Trophoblast cell (in vitro differentiated cells and primary cell): ENCODE measurements at places on chromosomes 4 and X.

DNA sequence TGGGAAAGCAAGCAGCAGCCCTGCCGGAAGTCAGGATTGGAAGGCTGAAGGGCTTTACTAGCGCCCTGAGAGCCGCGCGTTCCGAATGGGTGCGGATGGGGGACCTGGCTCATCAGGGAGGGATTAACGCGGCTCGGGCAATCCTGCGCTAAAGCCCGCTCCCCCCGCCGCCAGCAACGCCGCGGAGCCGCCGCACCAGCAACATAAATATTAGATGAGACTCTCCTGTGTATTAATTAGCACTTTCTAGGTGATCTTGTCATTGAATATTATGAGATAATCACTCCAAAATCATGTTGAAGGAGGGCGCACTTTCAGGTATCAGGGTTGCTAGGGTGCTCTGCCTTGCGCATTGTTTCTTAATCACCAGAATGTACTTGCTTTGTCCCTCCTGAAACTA, 357.2 kb upstream of the FAM241A start:
- H3K27ac ChIP-seq = no peak overlapping the region
- no peak overlapping the region for H3K4me3 ChIP-seq
- no peaks in the 10 kb centered on the region for H3K27me3 ChIP-seq
- DNase-seq = no peak
- H3K4me1 ChIP-seq = peaks cover 3% of the 10 kb centered on the region

DNA sequence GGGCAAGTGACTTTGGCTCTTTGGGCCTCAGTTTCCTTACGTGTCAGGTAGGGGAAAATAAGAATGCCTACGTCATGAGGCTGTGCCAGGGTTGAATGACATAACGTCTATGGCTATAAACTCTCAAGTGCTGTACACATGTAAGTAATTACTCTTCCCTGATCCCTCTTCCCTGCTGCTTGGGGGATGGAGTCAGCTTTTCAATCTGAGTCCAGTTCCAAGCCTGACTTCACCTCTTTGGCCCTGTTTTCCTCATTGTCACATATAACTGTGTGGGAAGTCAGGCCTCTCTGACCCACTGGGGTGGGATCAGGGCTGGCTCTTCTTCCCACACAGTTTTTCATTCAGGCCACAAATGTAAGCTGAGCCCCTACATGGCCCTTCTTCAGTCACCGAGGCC, 11.4 kb upstream of the CITED1 start:
- H3K4me1 ChIP-seq = no peaks in the 10 kb centered on the region
- no peaks in the 10 kb centered on the region for H3K27me3 ChIP-seq
- DNase-seq = no peak
- no peak overlapping the region for H3K4me3 ChIP-seq
- H3K27ac ChIP-seq = no peak overlapping the region

GRCh38 chr4:186500721-186501304, 54.6 kb downstream of the MTNR1A start:
- no peaks in the 10 kb centered on the region for H3K4me1 ChIP-seq
- H3K27me3 ChIP-seq = no peaks in the 10 kb centered on the region
- no peak overlapping the region for H3K27ac ChIP-seq
- H3K4me3 ChIP-seq = no peak overlapping the region

- no peaks in the 10 kb centered on the region for H3K27me3 ChIP-seq
- H3K27ac ChIP-seq = no peak overlapping the region
- no peak for DNase-seq
- H3K4me3 ChIP-seq = no peak overlapping the region
Measured at GRCh38 chr4:48167538-48168263, 33.7 kb upstream of the TXK start.
